AG04450 (cell line): ENCODE measurements at places on chromosomes 2 and 18.

DNA sequence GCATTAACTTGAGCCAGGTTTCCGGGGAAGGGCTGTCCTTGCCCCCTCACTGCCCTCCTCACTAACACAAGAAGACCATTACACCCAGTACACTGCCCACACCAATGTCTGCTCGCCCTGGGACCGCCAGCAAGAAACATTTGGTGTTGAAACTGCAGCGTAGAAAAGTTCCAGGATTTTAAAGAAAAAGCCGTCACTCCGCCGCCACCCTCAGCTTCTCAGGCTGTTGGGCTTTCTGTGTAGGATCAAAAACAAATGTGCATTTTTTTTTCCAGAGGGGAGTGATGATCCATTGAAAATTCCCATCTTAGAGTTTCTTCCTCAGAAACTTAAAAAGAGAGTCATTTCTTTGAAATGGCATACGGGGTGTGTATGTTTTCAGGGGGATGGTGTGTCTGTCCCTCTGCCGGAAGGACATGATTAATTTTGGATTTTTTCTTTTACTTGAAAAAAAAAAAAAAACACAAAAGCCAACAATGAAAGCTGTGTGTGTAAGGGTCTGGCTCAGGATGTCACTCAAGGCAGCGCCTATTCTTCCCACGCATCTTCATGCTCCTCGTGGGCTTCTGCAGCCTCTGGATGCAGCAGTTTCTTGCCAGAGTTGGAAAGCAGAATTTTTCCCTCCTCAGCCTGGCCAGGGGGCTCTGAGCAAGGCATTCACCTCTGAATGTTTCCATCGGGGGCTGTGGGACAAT, 184.9 kb downstream of the GLI2 start:
- DNase-seq, result no peak

GRCh38 chr2:195338856-195339255, 318.2 kb upstream of the SLC39A10 start:
- DNase-seq, result no peak

- no peak for DNase-seq
Observed at GRCh38 chr2:112480530-112481049, 1.4 kb upstream of the TTL start.

DNA sequence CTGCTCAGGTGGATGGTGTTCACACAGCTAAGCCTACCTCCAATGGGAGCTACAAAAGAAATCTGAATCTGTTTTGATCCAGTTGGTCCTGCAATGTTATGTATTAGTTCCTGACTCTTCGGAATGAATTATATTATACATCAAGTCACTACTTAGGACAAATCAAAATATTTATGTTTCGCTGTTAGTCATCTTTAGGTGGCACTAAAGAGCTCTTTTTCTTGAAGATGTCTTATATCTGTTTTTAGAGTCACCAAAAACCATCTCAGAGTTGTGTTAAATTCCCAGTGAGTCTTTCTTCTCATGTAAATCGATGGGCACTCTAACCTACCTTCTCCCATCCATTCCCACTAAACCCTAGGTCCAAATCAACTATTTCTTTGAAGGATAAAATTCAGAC, 2.2 kb downstream of the DNER start:
- no peak for DNase-seq

DNA sequence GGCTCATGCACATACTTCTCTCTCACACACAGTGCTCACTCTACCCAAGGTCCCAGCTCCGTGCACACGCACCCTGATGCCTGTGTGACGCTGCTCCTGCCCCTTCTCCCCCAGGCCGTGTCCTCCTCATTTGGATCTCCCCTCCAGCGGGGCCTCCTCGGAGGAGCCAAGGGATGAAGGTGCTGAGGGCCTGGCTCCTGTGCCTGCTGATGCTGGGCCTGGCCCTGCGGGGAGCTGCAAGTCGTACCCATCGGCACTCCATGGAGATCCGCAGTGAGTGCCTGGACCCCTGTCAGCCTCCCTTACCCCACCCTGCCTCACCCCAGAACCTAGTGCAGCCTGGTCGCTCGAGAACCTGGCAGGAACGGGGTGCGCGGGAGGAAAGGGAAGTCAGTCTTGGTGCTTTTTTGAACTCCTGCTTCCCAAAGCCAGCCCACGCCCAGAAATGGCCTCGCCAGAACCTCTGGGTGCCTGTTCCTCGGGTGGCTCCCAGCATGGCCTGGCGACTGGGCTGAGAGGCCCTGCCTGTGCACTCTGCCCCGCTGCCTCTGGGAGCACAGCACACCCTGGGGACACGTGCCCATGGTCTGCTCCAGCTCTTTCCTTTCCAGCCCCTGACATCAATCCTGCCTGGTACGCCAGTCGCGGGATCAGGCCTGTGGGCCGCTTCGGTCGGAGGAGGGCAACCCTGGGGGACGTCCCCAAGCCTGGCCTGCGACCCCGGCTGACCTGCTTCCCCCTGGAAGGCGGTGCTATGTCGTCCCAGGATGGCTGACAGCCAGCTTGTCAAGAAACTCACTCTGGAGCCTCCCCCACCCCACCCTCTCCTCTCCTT, at the start of gene PRLH:
Gene PRLH, plus strand, starts transcription at position 174 of the 835 bp plus-strand sequence. Its CDS starts 0 bp downstream, at position 174.
- DNase-seq, result no peak

DNA sequence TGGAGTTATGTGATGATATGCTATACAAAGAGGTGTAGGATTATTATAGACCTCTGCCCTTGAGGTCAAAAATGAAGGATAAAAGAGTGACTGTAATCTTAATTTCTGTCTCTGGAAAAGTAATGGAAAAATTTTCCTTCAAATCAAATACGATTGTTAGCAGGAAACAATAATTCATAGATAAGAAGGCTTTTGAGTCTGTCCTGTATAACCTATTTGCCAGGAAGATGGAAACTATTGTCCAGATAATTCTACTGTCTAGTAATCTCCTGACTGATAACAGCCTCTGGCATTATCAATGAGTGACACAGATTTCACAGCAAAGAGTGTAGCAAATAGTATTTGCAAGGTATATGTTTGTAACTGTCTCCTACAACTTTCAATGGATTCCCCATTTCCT, 307.8 kb downstream of the MTX2 start:
- DNase-seq, result no peak

DNA sequence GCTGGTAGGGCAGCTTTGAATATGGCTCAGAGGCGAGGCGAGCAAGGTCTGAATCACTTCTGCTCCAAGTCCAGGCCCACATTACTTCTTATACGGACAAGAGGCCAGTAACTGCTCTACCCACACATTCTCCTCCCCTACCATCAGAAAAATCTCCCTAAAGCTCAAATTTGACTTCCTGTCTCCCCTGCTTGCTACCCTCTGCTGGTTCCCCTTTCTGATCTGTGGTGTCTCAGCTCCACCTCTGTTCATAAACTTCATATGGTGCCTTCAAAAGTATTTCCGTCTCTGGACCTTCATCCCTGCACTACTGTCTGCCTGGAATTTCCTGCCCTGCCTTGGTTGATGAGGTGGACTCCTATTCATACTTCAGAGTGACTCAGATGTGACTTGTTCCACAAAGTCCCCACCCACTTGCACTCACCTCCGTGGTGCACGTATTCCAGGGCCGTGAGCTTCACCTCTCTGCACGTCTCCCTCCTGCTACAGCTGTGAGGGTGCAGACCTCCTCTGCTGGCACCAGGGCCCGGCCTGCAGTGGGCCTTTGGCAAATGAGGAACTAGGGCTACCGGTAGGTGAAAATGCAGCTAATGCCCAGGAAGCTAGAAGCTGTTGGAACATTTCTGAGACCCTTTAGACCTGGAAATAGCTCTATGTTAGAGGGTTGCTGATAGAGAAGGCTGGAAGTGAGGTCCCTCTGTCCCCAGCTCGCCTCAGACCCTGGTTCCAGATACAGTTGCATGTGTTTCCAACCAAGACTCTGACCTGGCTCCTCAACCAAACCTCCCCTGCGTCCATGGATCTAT, 24.6 kb upstream of the KCMF1 start:
- no peak for DNase-seq

DNA sequence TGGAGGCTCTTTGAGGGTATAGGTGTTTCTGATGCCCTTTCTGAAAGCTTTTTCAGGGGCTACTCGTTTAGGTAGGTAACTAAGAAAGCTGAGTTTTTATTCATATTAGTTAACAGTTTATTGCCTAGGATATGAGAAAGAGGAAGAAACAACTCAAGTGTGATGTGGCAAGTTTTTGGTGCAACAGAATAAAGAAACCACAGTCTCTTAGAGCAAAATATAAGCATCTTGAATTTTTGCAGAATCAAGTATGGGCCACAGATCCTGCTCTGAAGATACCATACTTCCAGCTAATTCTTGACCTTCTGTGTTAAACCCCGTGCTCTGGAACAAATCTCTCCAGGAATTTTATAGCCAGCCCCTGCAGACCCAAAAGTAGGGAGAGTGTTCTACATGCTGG, 147.7 kb upstream of the SLC1A4 start:
- DNase-seq, result no peak

DNA sequence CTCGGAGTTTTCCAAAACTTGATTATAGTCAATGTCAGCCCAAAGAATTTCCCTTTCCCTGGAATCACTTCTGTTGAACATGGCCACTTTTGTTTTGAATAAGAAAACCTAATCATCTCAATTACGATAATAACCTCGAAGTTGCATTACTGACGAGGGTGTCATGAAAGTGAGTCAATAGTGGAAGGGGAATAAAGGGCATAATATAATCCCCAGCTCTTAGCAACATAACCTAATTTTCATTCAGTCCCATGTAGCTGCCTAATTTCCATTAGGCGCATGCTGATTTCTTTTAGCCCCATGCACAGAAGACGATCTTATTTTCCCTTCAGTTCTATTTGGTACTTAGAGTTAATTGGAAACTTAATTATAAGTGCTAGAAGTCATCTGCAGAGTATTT, 51.1 kb upstream of the RAPH1 start:
- DNase-seq, result no peak

DNA sequence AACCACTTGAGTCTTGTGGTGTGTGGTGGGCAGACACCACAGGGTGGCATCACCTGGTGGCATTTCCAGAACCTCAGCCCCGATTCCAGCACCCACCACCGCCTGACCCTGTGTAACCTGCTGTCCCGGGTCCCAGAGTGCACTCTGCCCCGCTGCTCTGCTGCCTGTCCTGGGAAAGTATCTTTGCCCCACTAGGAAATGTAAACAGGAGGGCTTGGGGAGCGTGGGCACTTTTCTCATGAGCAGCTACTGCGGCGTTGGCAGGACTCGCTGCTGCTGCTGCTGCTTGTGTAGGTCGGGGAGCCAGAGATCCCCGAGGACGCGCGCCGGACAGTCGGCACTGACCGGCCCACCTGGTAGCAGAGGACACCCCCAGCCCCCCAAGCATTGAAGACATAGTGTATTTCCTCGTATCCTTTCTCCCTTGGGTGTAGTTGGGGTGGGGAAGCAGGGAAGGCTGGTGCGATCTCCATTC, 13.4 kb downstream of the DTYMK start:
- no peak for DNase-seq

- no peak for DNase-seq
Observed at GRCh38 chr2:62293490-62294271, 97.8 kb downstream of the B3GNT2 start.

DNA sequence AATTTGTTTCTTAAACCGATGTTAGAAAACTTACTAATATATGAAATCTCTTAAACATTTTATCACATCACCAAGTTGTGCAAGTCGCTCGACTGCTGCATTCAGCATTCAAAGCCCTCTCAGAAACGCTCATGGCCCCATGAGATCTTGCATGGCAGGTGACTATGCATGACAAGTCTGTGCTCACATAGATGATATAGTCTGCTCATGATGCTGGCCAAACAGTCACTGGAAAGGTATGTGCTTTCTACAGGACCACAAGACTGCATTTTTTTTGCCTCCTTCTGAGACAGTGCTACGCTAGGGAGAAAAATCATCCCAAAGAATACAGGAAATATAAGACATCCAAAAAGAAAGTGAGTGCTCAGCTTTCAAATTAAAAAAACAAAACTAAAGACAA, 98.3 kb upstream of the ZBTB14 start:
- peak; percentile 15 for DNase-seq

DNA sequence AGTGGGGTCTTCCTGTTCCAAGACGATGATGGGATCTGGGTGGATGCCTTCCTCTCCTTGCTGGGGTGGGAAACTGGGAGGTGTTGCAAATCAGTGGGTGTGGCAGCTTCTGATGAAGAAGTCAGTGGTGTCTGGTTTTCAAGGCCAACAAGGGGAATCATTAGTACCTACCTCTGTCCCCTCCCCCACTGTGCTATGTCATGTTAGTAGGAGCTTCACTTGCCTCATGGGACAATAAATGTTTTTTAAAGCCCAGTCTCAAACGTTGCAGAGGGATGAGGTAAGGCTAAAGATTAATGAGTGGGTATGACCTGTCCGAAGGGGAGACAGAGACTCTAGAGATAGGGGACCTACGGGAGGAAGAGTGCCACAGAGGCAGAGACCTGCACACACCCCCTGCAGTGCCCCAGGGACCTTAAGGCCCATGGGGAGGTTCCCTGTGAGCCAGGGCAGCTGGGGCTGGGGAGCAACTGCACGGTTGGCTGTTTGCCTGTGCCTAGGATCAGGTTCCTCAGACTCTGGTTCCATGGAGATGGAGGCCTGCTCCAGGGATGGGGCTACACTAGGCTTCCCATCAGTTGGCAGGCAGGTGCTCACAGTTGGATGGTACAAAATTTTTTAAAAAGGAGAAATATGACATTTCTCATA, 37.8 kb upstream of the SLC1A4 start:
- DNase-seq, result no peak

GRCh38 chr2:216583147-216583546, 50.1 kb upstream of the IGFBP2 start:
- peak; percentile 86 for DNase-seq

- no peak for DNase-seq
Observed at GRCh38 chr18:69723434-69723833, 224.2 kb downstream of the CD226 start.

GRCh38 chr2:49241991-49242390, 87.7 kb upstream of the FSHR start:
- DNase-seq, result no peak

DNA sequence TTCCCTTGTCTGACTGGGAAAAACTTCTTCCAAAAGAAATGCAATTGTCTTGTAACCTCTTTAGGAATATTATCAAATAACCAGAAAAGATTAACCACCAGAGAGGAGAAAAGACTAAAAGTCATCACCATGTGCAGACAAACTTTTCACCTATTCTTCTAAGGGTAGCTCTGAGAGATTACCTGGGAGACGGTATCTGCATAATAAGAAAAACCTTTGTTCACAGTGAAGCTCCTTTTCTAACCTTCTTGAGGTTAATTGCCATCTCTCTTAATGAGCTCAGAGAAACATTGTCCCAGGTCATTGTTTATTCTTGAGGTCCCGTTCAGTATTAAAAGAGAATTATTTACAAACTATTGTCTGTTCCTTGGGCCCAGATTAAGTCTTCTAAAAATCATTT, 1091.2 kb upstream of the LRRTM1 start:
- DNase-seq, result no peak

DNA sequence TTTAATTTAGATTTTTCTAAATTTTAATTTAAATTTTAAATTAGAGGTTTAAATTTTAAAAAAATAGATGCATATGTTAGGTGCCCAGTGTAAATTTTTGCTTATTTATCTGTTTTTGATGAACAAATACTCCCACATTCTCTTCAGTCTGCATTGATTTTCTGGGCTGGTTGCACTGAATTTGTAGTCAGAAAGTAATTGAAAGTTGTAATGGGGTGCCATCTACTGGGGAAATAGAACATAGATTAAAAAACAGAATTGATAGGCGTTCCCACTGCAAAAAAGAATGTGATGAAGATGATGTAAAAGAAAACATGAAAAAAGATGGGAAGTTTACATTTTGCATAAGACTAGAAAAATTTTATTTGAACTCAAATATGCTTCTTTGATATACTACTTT, 51.7 kb upstream of the CCDC85A start:
- DNase-seq, result peak; percentile 10

- DNase-seq, result peak; percentile 63
Observed at GRCh38 chr2:101205521-101206479, 46.9 kb upstream of the CNOT11 start.

GRCh38 chr2:204628926-204629712, 83.8 kb downstream of the PARD3B start:
- no peak for DNase-seq

- DNase-seq, result no peak
Observed at GRCh38 chr2:230953845-230954244, 28.8 kb upstream of the GPR55 start.
